Kidney glomerular epithelial cell (primary cell): ENCODE measurements at places on chromosomes 6 and 20.
A peak's percentile ranks its signal among the peaks of the same experiment; 100 is the strongest.

DNA sequence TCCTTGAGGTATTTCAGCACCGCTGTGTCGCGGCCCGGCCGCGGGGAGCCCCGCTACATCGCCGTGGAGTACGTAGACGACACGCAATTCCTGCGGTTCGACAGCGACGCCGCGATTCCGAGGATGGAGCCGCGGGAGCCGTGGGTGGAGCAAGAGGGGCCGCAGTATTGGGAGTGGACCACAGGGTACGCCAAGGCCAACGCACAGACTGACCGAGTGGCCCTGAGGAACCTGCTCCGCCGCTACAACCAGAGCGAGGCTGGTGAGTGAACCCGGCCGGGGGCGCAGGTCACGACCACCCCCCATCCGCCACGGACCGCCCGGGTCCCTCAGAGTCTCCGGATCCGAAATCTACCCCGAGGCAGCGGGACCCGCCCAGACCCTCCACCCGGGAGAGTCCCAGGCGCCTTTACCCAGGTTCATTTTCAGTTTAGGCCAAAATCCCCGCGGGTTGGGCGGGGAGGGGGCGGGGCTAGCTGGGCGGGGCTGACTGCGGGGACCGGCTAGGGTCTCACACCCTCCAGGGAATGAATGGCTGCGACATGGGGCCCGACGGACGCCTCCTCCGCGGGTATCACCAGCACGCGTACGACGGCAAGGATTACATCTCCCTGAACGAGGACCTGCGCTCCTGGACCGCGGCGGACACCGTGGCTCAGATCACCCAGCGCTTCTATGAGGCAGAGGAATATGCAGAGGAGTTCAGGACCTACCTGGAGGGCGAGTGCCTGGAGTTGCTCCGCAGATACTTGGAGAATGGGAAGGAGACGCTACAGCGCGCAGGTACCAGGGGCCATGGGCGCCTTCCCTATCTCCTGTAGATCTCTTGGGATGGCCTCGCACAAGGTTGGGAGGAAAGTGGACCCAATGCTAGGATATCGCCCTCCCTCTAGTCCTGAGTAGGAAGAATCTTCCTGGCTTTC is 693 bp downstream of the HLA-F start:
- no peak for DNase-seq

DNA sequence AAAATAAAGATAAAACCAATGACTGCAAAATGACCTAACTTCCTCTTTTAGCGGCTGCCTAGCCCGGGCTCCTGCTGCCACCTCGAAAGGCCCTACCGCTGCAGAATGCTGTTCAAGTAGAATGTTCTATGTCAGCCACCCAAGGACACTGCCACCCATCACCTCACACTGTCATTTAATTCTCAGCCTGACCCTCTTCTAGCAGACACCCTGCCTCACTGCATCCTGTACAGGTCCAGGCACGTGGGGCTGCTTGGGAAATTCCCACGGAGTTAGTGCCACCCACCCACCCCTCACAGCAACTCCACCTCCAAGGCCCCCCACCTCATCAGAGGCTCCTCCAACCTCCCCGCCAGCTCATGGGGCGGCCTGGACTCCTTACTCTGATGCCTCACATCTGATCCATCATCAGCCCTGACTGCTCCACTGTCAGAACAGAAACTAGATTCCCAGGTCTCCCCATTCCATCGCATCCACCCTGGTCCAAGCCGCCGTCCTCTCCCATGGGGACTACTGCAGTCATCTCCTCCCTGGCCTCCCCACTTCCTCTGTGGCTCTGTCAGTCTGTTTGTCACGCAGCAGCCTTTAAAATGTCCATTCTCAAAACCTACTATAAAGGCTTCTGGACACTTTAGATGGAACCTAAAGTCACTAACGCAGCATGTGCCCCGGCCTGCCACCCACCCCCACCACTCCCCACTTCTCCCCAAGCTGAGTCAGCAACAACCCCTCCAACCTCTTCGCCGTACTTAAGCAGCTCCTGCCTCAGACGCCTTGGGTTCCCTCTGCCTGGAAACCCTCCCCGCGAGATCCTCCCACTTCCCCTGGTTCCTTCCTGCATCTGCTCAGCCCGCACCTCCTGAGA is 17.0 kb downstream of the NFATC2 start:
- no peak for DNase-seq

DNA sequence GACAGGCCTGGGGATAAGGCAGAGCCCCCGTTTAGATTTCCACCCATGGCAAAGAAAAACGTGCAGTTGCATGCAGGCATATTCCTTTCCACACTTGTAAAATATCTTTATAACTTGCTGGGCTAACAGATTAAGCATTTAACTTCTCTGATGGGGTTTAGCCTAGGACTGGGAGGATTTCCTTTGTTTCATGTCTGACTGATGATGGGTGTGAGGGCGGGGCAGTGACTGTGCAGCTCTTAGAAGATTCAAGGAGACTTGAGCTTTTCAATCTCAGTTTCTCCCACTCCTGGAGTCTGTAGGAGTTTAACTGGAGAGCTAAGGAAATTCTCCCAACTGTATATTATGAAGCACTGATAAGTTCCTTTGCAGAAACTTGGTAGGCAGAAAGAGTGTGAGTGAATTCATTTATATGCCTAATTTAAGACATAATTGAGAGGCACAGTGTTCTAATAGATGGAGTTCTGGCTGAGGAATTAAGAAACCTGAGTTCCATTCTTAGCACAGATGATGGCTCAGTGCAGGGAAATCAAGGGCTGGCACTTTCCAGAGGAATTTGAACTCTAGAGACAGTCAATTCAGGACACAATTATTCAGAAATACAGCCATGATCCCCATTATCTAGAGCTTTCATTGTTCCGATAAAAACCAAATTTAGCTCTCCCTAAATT is 214.6 kb upstream of the CNR1 start:
- peak; percentile 55 for DNase-seq

DNA sequence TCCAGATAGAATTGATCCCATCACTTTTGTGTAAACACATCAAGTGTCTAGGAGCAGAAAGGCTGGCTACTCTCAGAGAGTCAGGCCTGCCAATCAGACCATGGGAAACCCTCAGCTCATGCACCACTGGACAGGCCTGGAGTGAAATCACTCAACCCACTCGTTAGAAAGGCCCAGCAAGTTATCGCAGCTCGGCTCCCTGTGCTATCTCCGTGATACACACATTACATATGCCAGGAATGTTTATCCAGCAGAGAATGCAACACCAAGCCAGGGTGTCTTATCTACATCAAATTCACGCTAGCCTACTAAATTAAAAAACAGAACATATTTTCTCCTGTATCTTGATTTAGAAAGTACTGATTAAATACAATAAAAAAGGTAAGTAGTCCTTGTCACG is 232.4 kb upstream of the FOXQ1 start:
- DNase-seq = peak; percentile 88

GRCh38 chr6:105220186-105220585 is 40.4 kb upstream of the POPDC3 start:
- no peak for DNase-seq

GRCh38 chr6:49730251-49730650 is 13.9 kb downstream of the CRISP3 start:
- DNase-seq = no peak

DNA sequence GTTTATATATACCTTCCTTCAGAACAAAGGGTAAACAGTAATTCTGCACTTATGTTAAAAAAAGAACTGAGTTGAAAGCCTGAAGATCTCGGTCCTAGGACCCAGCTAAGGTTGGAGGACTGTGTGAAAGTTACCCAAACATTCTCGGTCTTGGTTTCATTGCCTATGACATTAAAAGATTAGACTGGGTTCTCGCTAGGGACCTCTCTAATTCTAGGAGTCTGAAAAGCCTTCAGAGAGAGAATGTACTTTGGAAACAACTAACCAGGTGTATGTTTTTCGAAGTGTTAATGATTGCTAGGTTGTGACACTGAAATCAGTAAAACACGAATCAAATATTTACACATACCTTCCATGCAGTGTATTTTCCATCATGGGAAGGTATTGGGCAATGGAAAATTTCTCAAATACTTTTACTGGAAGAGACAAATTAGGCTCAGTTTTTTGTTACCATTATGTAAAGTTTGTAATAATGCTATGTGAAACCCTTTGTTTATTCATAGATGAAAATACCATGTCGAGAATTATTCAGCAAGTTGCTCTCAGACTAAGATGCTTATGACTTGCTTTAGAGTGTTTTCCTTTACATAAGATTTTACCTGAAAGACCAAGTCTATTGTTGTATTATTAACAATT is 113.7 kb upstream of the LOC128125822 start:
- DNase-seq = no peak

- no peak for DNase-seq
These were observed 539.1 kb downstream of the CD83 start for GRCh38 chr6:14656649-14657048.

GRCh38 chr6:143595251-143596036 is 82.3 kb upstream of the PHACTR2 start:
- DNase-seq = no peak

DNA sequence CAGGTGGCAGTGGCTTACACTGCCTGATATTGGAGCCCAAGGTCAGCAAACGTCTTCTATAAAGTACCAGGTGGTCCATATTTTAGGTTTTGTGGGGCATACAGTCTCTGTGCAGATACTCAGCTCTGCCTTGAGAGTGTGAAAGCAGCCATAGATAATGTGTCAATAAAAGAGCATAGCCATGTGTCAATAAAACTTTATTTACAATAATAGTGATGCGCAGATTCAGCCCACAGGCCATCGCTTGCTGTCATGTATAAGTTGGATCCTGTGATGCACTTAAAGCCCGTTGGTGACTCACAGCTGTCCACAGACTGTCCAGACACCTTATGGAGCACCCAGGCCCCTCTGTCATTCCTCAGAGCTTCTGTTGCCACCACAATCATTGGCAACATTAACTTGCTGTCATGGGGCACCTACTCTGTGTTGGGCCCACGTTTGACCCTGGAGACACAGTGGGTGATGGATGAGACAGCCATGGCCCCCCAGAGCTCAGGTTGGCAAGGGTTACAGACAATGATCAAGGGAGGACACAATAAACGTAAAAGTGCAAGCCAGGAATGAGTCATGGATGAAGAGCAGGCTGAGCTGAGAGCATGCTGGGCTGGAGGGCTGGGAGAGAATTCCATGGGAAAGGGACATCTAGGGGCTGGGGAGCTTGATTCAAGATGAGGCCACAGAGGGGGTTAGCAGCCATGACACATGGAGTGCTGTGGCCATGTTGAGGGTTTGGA is 173.6 kb downstream of the TAF4 start:
- DNase-seq = no peak

DNA sequence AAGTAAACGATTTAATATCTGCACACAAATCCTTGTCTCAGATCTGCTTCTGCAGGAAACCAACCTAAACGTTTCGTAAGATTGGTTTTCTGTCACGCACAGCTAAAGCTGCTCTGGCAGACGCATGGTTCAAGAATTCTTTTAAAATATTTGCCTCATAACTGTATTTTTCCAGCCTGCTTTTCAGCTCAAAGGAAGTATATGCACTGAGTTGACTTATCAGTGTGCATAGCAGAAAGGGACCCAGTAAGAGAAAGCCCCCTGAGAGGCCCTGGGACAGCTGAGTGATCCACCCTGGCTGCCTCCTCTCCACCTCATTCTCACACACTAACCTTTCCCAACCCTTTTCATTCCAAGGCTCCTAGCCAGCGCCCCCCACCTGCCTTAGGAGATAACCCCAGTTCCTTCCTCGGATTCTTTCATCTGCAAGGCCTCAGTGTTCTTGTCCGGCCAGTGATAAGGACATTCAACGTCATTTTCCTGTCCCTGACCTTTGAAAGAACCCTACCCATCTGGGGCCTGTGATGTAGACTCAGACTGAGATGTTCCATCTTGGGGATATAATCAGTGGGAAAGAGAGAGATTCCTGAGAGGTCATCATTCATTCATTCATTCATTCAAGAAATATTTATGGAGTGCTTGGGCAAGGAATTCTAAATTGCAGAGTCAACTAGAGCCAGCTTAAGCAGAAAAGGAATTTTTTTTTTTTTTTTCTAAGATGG is 22.4 kb upstream of the SLC9A8 start:
- DNase-seq = no peak

GRCh38 chr20:10637031-10637559 is 36.7 kb downstream of the JAG1 start:
- DNase-seq = no peak

GRCh38 chr20:59082077-59082740 is 39.6 kb upstream of the PRELID3B start:
- no peak for DNase-seq

- DNase-seq = no peak
These were observed 542.3 kb upstream of the JARID2 start for GRCh38 chr6:14703586-14703985.

DNA sequence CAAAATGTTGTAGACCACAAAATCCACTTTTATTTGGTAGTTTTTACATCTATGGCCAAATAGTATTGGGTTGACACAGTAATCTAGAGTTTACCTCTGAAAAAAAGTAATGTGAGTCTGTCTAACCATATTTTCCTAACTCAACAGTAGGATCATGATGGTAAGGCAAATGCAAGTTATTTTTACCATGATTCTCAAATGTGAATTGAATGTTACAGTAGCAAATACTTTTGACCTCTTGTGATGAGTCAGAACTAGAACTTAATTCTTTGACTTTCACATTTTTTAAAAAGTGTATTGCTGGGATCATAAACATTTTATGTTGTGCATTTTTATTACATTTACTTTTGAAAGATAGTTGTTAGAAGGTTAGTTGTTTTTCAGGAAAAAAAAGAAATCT is 22.0 kb downstream of the RNF146 start:
- DNase-seq = no peak

DNA sequence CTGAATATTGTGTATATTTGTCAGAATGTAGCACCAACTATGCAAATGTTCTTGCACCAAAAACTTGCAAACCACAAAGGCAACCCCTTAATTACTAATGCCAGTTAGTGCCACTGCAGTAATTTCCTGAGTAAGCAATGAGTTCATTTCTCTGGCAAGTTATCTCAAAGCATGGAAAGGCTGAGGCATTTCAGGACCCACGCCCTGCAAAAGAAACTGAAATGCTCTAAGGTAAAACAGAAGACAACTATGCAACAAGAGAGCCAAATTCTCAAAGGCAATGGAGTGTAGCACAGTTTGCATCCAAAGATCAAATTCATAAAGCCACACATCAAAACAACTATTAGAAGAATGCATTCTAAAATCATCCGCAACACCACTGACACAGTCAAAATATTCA is 994.4 kb downstream of the EYS start:
- peak; percentile 41 for DNase-seq

GRCh38 chr20:29687438-29687837 is 1570.0 kb upstream of the DEFB115 start:
- DNase-seq = no peak

DNA sequence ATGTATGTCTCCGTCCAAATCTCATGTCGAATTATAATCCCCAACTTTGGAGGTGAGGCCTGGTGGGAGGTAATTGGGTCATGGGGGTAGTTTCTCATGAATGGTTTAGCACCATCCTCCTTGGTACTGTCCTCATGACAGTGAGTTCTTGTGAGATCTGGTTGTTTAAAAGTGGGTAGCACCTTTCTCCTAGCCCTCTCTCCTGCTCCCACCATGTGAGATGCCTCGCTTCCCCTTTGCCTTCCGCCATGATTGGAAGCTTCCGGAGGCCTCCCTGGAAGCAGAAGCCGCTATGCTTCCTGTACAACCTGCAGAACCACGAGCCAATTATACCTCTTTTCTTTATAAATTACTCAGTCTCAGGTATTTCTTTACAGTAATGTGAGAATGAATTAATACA is 123.1 kb downstream of the FYN start:
- DNase-seq = no peak

GRCh38 chr20:59611286-59611685 is 6.9 kb downstream of the PHACTR3 start:
- DNase-seq = peak; percentile 9
